DMS79 treated with DMSO at 0.1 percent for 48 hours (cell line): ENCODE measurements at places on chromosomes 16 and 17.

DNA sequence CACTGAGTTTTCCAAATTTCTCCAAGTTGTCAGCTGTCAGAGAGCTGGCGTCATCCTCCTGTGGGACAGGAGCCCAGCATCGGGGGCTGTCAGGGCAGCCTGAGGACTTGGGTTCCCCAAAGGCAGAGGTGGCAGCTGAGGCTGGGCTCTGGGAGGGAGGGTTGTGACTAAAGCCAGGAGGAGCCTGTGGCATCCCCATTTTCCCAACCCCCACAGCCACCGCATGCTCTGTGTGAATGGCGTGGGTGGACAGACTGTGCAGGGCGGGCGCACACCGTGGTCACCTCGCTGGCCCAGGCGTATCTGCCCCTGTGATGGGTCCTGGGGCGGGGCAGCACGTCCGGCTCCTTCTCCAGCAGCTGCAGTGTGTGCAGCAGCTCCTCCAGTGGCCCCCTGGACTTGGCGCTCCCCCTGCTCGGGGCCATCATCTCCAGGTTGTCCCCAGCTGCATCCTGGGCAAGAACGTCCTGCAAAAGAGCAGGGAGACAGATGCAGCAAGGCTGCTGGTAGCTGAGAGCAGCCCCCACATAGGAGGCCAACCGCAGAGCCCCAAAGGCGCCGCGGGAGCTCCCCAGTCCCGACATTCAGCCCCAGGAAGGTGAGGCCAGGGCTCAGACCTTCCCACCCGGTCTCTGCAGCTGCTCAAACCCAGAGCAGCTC is 24.8 kb downstream of the CEP131 start:
- no peak for DNase-seq

GRCh38 chr17:75135452-75135851 is 3.9 kb upstream of the NT5C start:
- DNase-seq = no peak

GRCh38 chr16:82955741-82956348 is 329.1 kb downstream of the CDH13 start:
- no peak for DNase-seq

GRCh38 chr17:7427549-7427948 is 1.1 kb upstream of the SPEM3 start:
- DNase-seq = no peak

GRCh38 chr16:82943371-82943770 is 316.6 kb downstream of the CDH13 start:
- DNase-seq = no peak

DNA sequence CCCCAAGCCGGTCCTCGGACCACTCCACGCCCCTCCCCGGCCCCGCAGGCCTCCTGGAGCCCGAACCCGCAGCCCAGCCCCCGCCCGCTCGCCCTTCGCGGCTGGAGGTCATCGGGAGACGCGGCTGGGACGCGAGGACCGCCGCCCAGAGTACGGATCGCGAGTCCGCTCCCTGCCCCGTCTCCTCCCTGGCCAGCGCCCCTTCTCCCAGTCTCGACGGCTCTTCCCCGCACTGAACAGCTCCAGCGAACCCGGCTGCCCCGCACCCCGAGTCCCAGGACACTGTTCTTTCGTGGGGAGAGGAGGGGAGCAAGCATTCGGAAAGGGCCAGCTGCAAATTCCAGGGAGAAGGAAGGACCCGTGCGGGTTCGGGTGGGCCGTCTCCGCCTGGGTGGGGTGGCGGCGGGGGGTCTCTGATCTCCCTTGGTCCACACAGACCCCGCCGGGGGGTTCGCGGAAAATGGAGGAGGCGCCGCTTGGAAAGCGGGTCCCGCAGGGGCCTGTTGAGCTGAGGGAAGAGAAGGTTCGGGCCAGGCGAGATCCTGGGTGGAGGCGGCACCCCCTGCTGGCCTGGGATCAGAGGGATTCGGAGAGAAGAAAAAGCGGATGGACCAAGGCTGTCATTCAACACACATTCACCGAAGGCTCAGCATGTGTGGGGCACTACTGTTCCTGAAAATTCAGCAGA is 632 bp upstream of the RTN4RL1 start:
- peak; percentile 81 for DNase-seq

DNA sequence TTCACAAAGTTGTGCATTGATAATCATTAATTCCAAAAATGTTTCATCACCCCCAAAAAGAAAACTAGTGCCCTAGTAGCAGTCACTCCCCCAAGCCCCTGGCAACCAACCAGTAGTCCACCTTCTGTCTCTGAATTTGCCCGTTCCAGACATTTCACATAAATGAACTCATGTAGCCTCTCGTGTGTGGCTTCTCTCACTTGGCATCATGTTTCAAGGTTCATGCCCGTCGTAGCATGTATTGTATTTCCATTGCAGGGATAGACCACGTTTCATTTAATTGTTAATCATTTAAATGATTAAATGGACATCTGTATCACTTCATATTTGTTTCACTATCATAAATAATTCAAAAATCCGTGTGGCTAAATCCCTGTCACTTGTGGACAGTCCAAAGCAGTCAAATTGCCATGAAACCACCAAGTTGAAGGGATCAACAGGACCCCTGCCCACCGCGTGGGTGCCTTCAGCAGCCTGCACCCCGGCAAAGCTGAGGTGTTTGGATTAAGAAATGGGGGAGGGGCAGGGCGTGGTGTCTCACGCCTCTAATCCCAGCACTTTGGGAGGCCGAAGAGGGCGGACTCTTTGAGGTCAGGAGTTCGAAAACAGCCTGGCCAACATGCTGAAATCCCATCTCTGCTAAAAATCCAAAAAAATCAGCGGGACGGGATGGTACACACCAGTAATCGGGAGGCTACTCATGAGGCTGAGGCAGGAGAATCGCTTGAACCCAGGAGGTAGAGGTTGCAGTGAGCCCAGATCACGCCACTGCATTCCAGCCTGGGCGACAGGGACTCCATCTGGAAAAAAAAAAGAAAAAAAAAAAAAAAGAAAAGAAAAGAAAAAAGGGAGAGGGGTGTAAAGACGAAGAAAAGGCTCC is 8.7 kb upstream of the FLYWCH2 start:
- DNase-seq = peak; percentile 18

GRCh38 chr16:48157794-48158193 is 2.0 kb upstream of the ABCC12 start:
- no peak for DNase-seq

DNA sequence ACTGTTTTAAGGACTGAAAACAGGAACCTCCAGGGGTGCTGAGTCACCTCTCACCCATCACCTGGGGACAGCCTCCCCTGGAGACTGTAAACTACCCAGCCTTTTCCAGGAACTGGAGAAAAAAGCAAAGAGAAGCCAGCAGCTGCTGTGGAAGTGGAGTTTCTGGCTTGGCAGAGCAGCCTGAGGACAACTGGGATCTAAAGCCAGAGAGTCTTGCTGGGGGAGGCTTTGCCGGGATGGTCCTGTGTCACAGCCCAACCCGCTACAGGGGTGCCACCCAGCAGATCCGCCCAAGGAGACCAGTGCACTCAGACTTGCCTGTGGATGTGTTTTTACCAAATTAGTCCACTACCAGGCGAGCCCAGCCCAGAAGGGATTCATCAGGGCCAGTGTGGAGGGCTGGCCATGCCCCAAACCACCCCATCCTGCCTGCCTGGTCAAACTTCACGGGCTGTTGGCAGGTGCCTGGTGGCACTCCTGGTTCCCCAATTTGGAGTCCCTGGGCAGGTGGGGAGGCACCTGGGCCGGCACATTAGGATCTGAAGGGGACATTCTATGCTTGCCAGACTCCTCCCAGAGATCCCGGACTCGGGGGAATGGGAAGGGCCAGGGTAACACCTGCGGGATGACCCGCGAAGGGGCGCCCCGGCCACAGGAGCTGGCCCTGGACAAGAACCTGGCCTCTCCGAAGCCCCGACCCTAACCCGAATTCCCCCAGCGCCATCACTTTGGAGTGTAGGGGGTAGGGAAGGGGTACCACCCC is 771 bp downstream of the MSRB1 start:
- no peak for DNase-seq

- DNase-seq = no peak
These were observed 63.0 kb upstream of the LRRC37A3 start for GRCh38 chr17:64982139-64982915.

GRCh38 chr16:65116216-65116615 is 5.6 kb downstream of the CDH11 start:
- no peak for DNase-seq

GRCh38 chr16:79042886-79043285 is 557.7 kb downstream of the MAF start:
- DNase-seq = no peak

GRCh38 chr16:85935391-85935973 is 36.5 kb downstream of the IRF8 start:
- DNase-seq = no peak

DNA sequence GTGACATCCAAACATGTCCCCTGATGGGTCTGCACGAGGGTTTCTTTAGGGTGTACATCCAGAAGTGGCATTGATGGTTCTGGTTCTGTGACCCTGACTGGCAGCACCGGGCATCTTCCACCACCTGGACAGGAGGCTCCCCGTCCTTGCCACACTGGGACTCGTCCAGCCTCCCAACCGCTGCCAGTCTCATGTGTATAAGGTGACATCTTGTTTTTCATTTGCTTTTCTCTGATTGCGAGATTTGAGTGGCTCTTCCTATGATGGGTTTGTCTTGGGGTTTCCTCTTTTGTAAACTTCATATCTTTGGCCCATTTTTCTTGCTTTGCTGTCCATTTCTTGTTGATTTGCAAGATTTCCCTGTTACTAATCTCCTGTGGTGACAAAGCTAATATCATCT is 9.2 kb upstream of the LIMD2 start:
- no peak for DNase-seq

DNA sequence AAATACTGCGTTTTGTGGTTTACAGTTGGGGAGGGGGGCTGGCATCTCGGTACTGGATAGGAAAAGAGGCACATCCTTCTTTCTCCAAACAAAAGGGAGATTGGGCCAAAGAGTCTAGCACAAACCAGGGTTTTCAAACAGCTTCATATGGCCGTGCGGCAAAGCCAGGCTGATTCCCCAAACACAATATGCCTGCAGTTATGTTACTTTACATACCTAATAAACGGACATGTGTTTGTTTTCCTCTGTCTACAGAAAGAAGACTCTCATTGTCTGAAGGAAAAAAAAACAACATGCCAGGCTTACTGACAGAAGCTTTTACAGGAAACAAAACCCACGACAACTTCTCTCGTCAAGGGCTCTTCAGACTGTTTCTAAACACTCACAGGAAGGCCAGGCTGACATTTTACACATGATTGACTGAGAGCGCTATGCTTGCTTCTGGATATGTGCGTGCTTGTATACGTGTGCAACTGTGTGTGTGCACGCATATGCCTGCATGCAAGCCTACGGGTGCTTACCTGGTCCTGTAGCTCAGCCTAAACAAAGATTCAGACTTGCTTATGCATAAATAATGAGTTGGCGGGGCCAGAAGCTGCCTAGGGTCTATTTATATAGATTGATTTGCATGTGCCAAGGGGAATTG is 461.0 kb upstream of the C16orf82 start:
- no peak for DNase-seq

DNA sequence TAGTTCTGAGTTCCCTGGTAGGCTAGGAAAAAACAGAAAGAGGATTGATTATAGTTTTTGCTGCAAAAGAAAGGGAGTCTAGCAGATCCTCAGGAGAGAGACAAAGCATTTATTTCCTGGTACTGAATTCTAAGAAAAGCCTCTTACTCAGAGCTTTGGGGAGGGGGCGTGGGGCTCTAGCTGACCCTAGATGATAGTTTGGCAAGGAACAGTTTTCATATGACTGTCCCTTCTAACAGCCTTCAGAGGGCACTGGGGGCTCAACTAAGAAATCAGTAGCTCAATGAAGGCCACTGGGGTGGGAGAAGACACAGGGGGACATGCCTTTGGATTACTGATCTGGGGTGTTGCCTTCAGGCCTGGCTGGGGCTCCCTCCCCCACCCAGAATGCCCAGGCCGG is 4.0 kb downstream of the CA7 start:
- DNase-seq = no peak

DNA sequence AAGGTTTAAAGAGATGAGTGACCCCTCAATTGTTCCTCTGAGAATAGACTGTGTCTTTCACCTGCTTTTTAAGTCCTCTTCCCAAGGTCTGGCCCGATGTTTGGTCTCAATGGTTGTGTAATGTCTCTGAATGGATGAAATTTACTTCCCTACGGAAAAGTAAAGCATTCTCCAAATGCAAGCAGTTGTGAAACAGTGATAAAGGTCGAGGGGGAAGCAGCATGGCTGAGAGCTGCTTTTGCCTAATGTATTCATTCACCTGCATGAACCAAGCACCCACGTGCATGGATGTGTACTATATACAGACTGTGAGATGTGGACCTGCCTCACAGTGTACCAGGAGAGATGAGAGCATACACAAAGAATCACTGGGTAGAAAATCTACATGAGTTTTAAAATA is 11.4 kb downstream of the MRPS23 start:
- DNase-seq = no peak

GRCh38 chr16:84482001-84482891 is 22.2 kb downstream of the MEAK7 start:
- DNase-seq = no peak

DNA sequence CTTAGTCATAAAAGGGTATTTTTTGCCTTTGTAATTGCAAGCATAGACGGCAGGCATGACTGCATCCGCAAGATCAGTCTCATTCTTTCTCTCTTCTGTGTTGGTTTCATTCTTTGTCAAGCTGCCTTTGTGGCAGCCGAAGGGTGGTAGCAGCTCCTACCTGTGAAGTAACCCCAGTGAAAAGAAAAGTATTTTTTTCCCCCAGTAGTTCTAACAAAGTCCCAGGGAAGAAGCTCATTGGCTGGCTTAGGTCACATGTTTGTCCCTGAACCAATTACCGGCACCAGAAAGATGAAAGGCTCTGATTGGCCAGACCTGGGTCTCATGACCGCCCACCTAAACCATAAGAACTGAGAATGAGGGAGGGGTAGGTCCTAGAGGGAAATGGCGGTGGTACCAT is 110.7 kb downstream of the RAP1GAP2 start:
- DNase-seq = no peak

- DNase-seq = no peak
These were observed 84.1 kb downstream of the TBC1D16 start for GRCh38 chr17:79951361-79952264.

GRCh38 chr16:89191901-89192185 is 8.5 kb downstream of the SLC22A31 start:
- no peak for DNase-seq

DNA sequence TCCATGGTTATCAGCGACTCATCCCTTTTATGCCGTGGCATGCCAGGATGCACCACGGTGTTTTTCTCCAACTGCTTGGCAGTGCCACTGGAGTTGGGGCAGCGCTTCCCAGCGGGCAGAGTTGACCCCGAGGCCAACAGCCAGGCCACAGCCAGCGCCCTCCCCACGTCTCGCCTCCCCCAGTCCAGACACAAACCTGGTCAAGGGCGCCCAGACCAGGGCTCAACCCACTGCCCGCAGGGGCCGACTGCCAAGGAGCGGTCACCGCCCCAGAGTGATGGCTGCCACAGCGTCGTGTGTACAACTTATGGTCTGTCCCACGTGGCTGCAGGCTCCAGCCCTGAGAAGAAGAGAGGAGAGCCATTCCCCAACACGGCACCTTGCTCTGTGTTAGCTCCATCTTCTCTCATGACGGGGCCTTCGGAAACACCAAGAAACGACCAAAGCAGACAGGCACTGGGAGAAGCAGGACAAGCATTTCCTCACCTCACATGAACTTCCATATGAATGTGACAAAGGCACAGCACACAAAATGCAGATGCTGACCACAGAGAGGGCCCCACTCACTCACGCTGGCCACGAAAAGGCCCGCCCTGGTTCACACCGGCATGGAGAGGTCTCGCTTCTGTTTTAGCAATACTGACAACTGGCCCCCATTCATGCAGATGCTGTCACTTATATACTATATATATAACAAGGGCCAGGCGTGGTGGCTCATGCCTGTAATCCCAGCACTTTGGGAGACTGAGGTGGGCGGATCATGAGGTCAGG is 27.0 kb downstream of the AXIN1 start:
- no peak for DNase-seq
